ENCODE measurements at places on chromosomes 6 and 20.
A peak's percentile ranks its signal among the peaks of the same experiment; 100 is the strongest.

DNA sequence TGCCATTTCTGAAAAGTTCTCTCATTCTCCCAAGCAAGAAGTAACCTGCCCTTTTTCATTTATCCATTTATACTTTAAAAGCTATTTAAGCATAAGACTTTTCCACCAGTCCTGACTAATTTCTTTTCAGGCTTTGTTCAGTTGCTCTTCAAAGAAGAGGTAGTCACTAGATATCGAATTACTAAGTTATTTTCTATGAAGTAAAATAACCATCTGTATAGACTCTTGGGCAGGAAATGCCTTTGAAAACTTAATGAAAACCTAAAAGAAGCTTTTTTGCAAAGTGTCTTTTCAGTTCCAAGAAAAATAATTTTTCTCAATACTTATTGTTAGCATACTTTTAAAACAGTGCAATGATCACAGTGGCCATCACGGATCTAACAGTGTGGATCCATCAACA lies 31.3 kb upstream of the LAMP5 start:
- no peak for DNase-seq

- peak; percentile 42 for DNase-seq
Observed at GRCh38 chr6:143806282-143807102, 36.6 kb upstream of the LTV1 start.

- DNase-seq, result no peak
Observed at GRCh38 chr6:63805808-63806572, 170.4 kb downstream of the PHF3 start.

DNA sequence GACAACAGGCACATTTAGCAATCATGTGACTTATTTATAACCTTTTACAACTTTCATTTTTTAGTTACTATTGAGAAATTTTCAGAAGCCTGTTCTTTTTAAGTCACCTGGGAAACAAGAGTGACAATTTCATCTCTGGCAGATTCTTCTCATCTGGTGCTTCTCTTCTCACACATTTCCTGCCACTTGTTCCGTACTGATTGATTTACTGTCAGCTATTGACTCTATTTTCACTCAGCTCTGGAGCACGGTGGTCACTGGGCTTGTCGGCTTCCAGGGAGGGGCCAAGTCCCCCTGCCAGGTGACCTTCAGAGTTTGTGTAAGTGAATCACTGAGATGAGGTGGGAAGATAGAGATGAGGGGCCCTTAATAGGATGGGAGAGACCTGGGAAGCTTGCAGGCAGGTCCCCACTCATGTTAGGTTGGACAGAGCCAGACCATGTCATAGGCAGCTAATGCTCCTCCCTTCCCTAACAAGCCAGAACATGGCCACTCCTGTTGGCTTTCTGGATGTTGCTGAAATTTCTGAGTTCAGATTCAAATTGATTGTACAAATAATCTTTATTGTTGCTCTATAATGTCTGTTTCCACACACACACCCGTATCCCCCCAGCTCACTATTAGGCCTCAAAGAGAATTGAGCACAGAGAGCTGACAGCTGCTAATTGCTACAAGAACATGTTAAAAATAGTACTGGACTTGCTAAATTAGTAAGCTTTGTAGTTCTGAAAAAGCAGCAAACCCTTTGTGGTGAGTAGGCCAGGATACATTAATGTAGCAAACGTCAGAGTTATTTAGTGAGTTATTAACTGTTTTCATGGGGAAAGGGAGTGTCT lies 13.3 kb downstream of the DUSP22 start:
- DNase-seq, result no peak

DNA sequence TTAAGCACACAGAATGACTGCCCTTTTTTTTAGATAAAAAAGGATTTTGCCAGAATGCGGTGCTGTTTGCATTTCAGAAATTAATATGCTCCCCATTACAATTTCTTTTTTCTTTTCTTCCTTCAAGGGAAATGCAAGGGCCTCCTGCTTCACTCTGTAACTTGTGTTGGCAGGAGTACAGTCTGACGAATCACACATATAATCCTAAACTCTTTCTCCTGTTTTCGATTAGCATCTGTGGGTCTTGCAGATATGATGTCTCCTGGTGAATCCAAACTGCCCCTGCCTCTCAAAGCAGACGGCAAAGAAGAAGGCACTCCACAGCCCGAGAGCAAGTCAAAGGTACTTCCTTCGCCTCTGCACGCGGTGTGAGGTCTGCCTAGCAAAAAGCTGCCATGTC lies 149.5 kb downstream of the TMEM242 start:
- DNase-seq, result no peak

- no peak for DNase-seq
Observed at GRCh38 chr6:77457720-77458349, 5.5 kb downstream of the HTR1B start.

DNA sequence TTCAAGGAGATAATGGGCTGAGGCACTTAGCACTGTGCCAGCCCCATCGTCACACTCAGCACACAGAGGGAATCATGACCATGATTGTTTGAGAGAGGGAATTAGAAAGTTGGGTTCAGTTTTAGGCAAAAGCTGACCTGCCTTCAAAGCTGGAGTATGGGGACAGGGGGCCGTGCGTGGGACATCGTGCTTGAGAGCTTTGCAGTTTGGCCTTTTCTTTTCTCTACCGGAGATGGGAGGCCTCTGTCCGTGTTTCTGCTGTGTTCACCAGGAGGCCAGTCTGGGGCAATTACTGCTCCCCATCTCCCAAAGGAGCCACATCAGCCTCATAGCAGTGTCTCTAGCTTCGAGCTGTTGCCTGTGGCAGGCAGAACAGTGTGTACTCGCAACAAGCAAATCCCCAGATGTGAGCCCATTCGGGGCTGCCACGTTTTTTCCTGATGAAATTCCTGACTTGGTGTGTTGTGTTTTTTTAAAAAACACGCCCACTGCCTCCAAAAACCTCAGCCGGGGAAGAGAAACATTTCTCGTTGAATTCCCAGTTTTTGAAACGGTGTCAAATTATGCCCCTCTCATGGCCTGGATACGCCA lies 20.2 kb downstream of the EYA2 start:
- DNase-seq, result no peak

DNA sequence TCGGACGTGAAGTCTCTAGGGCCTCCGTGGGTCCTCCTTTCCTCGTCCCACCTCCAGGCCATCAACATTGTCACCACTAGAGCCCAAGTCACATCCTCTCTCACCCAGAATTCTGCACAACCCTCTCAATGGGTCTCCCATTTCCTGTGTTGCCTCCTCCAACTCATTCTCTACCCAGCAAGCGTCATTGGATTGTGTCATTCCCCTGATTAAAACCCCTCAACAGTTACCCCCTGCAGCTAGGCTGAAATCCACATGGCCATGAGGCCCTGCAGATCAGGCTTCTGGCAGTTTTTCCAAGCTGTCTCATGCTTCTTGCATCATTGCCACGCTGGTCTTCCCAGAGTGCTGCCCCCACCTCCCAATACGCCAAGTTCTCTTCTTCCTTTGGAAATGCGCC lies 12.9 kb upstream of the FAM210B start:
- no peak for DNase-seq

DNA sequence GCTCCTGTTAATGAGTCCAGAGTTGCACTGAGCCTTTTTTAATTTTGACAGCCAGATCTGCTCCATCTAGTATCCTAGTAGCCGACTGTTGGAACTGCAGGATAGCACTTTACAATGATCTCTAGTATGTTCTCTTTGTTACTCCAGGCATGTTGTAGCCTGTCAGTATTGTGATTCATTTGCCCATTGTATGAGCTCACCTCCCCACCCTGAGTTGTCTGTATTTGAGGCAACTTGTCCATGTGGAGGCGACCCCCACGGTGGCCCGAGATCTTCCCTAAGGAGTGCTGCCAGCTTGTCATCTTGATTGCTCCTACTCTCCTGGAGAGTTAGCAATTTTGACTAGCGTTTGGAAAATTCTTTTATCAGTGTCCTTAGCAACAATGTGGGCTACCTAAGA lies 67.2 kb downstream of the DHX35 start:
- no peak for DNase-seq

DNA sequence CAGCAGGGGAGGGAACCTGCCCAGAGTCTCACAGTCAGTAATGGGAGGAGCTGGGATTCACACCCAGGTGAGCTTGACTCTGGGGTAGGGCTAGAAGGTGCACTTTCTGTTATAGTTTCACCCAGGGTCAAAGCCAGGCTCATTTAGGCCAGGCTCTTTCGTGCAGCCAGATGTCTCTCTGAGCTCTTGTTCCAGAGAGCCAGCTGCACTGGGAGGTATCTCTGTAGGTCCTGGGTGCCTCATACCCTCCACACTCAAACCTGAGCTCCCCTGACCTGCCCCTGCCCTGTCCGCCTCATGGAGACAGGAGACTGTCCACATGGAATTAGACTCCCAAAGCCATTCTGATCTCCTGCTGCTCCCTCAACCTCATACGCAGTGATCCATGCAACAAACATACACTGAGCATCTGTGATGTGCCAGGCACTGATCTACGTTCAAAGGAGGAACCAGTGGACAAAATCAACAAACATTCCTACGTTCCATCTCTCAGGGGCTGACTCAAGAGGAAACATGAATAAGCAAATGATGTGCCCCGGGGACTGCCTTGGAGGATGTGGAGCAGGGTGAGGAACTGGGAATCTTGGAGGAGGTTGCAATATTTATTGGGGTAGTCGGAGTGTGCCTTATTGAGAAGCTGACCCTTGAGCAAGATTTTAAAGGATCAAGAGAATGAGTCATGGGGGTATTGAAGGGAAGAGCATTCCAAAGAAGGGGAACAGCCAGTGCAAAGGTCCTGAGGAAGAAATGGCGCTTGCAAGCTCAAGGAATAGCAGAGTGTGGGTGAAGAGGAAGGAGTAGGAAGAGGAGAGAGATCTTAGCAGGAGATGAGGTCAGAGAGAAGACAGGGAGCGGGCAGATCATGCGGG lies 71.3 kb upstream of the TOX2 start:
- DNase-seq, result no peak

DNA sequence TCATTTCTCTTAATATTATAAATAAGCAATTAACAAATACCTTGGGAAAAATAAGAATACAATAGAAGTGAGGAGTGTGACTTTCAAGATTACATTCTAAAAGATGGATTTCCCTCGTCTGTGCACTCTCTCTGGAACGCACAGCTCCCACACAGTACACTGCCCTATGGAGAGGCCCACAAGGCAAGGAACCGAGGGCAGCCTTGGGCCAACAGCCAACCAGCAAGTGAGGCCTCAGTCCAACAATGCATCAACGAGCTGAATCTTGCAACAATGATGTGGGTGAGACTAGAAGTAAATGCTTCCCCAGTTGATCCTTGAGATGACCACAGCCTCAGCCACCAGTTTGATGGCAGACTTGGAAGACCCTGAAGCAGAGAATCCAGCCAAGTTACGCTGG lies 34.5 kb upstream of the AVP start:
- DNase-seq, result no peak

DNA sequence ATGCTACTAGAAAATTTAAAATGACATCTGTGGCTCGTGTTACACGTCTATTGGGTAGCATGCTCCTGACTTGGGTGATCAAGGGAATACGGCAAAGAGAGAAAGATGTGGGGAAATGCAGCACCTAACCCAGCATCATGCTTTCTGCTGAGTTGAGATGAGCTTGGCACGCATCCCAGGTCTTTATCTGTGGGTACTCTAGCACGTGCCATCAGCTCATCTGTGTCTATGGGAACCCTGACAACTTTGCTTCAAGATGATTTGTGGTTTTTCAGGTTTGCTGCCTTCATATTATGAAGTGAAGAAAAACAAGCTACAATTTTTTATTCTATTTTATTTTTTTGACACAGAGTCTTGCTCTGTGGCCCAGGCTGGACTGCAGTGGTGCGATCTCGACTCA lies 21.0 kb downstream of the RNASET2 start:
- no peak for DNase-seq

DNA sequence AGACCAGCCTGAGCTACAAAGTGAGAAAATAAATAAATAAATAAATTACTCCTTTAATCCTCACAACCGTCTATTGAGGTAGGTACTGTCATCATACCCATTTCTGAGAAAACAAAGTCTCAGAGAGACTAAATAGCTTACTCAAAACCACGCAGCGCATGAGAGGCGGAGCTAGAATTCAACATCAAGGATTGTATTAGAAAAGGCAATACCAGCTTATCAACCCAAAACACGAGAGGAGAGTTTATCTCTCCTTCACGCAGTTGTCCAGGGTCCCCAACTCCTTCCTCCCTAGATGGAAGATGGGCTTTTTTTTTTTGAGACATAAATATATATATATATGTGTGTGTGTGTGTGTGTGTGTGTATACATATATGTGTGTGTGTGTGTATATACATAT lies 12.2 kb downstream of the HNF4A start:
- no peak for DNase-seq

DNA sequence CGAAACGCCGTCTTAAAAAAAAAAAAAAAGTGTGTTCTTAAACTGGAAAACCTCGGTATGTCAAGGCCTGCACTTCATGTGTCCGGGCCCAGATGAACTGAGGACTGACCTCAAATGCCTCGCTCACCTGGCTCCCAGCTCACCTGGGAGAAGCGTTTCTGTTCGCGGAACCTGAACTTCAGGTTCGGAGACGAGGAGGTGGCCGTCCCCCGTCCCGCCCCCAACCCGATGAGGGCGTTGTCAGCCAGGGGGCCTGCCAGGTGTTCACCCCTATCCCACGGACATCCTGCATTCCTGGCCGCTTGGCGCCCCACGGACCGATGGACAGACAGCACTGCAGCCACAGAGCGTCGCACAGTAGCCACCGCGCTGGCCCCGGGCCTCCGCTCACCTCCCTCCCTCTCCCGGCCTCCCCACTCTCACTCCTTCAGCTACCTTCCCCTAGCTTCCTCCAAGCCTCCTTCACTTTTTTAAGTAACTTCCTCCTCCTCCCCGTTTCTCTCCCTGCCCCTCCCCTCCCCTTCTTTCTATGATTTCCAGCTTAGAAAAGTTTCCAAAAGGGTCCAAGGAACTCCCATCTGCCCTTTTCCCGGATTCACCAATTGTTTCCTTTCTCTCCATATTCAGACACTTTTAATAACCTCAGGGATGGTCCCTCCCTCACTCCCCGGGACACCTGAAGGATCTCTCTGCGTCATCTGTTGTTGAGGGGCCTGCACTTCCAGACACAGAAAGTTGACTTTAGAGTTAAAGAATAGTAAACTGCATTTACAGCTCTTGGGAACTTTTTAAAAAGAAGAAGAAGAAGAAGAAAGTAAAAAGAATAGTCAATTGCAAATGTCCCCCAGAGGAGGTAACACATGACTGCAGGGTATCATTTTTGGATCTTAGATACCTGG lies 22.7 kb upstream of the MCM3 start:
- DNase-seq, result no peak
